NCI-H187 (cell line): ENCODE measurements at places on chromosomes 7 and 10.

DNA sequence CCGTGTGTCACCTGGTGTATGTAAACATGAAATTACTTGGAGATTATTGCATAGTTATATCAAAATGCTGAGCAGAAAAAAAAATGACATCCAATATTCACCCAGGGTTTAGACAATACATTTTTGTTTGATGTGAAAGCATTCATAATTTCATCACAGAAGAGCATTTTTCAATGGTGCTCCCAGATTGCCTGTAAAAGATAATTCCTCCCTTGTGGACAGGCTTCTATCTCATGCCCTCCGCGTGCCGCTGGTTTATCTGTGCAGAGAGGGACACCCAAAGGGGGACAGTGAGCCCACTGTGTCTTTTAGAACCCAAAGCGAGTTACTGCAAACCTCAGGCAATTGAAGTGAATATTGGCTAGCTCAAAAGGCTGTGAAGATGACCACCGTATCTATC lies 126.2 kb upstream of the KLF6 start:
- DNase-seq = no peak

DNA sequence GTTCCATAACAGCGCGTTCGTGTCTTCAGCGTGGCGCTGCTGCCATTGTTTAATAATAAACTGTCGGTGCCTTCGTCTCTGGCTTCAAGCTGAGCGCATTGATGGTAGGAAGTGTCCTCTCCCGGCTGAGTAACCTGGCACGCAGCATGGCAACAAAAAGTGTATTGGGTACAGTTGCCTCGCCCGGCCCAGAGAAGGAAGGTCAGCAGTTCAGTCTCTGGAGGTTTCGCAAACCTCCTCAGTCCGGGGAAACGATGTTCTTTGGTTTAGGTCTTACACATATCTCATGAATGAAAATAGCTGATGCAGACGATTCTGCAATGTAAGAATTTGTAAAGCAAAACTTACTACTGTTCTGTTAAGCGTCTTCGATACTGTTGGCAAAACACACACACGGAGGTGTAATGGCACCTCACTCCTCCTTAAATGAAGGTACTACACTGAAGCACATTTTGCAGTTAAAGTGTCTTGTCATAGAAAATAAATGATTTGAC lies 739 bp upstream of the CCDC186 start:
- no peak for DNase-seq

- no peak for DNase-seq
These were observed 417.9 kb downstream of the RPS24 start for GRCh38 chr10:78451592-78451991.

DNA sequence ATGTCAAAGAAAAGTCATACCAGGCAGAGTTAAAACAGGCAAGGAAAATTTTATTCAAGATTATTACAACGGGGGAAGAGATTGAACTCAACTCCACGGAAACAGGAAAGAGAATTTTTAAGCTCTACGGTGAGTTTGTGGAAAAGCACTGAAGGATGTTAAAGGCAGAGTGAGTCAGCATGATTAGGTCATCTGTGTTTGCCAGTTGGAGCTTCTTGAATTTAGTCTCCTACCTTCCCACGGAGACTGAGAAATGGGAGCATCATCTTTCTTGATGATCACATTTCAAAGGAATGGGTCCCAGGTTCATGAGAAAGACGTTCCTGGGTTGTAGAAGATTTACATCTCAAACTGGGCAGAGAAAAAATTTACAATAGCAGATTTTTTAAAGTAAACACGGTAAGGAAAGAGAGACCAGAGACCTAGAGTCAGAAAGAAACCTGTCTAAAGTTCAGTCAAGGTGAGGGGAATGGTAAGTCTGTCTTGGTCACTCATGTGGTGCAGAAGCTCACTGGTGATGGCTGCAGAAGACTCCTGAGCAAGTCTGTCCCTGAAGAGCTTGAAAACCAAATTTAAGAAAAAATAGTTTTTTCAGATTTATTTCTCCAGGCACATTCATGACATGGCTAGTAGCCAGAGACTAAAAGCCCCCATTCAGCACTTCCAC lies 516.9 kb upstream of the LRRN3 start:
- DNase-seq = no peak

- no peak for DNase-seq
These were observed 134.8 kb upstream of the GDF10 start for GRCh38 chr10:47165168-47165710.

- no peak for DNase-seq
These were observed 97.3 kb upstream of the GTF2I start for GRCh38 chr7:74560086-74560719.

DNA sequence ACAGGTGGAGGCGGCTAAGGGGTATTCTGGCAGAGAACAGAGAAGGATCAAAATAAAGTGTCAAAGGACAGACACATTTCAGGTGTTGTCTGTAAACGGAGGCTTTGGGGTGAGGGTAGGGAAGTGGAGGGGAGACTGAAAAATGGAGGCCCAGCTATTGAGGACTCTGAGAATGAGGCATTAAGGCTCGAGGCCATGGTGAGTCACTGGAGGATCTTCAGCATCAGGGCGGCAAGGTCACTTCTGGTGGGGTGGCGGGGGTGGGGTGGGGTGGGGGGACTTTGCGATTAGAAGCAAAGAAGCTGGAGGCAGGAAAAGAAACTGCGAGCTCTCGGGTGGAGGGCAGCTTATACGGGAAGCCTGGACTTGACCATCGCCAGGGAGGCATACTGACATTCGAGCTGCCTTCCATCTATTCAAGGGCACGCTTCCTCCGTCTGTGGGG lies 58.4 kb upstream of the PCGF5 start:
- no peak for DNase-seq
